Testis (tissue), 5 donors: ENCODE measurements at places on chromosomes 3 and 15.

DNA sequence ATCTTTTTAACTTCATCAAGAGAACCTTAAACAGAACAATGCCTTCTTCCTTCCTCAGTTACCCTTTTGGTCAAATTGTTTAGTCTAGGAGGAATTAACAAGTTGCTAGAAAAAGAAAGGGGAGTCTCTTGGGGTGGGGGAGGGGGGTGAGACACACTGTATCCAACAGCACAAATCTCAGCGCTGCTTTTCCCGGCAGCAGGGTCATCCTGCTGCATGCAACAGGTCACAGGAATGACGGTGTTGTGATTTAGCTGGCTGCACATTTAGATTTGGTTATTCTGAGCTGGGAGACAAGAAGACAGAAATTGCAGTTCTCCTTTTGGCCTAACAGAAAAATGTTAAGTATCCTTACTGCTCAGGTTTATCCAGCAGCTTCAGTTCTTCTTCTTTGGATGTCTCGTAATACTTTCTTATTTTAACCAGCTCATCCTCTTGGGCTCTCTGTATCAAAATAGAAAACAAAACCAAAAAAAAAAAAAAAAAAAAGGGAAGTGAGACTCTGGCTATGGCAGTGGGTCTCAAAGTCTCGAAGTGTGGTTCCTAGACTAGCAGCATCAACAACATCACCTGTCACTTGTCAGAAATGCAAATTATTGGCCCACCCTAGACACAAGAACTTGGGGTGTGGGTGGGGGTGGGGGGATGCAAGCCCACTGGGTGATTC is 190.5 kb downstream of the GREM1 start:
- DNase-seq, result no peak
- H3K4me1 ChIP-seq, result no peaks in the 10 kb centered on the region
- no peak overlapping the region for H3K4me3 ChIP-seq

DNA sequence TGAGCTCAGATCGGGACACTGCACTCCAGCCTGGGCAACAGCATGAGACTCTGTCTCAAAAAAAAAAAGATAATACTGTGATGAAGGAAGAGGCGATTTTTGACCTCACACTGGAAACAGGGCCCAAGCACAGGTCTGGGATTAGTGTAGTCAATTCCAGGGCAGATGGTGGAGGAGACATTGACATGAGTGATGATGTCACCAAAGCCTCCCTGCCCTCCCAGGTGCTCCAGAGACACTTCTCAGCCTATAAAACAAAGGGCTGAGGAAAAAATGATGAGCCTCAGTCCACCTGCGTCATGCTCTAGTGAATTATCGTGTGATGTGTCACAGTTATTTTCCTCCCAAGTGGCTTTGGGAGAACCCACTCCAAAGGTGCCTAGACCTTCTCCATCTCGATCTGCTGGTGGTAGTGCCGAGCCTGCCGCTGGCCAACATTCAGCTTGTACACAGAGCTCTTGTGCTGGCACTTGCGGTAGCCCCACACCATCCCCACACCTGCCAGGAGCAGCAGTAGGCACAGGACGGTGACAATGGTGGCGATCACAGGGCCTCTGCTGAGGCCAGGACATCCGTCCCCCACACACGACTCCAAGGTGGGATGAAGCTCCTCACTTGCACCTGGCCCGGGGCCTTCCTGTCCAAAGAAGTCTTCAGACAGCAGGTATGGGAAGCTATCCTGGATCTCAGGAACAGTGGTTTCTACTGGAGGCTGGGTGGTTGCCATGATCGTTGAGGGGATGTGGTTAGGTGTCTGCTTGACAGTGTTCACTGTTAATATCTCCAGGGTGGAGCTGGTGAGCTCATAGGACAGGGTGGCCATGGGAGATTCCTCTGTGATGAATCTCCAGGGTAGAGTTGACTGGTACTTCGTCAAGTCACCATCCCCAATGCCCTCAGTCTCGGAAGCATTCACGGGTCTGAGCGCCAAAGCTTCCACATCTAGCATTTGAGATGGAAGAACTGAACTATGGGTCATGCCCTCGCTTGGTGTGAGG is 38.8 kb downstream of the CRTAP start:
- H3K36me3 ChIP-seq, result no peaks in the 10 kb centered on the region
- no peak for DNase-seq
- H3K27ac ChIP-seq, result no peak overlapping the region
- no peak overlapping the region for H3K4me3 ChIP-seq
- H3K4me1 ChIP-seq, result no peaks in the 10 kb centered on the region

DNA sequence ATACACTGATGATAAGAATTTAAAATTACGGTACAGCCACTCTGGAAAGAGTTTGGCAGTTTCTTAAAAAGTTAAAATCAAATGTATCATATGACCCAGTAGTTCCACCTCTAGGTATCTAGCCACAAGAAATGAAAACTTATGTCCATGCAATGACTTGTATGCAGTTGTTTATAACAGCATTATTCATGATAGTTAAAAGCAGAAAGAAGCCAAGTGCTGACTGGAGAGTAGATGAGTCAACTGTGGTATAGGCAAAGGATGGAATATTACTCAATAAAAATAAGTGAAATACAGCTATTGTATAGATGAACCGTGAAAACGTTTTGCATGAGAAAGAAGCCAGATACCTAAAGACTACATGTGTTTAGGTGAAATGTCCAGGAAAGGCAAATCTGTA is 14.8 kb downstream of the GPR87 start:
- H3K4me1 ChIP-seq, result no peaks in the 10 kb centered on the region
- no peak for DNase-seq
- no peaks in the 10 kb centered on the region for H3K27me3 ChIP-seq
- H3K27ac ChIP-seq, result no peak overlapping the region
- no peaks in the 10 kb centered on the region for H3K36me3 ChIP-seq

- no peaks in the 10 kb centered on the region for H3K27me3 ChIP-seq
- H3K4me3 ChIP-seq, result no peak overlapping the region
- no peak for DNase-seq
- H3K36me3 ChIP-seq, result no peaks in the 10 kb centered on the region
- no peaks in the 10 kb centered on the region for H3K4me1 ChIP-seq
Measured at GRCh38 chr3:69130689-69131088, 8.3 kb upstream of the LMOD3 start.

DNA sequence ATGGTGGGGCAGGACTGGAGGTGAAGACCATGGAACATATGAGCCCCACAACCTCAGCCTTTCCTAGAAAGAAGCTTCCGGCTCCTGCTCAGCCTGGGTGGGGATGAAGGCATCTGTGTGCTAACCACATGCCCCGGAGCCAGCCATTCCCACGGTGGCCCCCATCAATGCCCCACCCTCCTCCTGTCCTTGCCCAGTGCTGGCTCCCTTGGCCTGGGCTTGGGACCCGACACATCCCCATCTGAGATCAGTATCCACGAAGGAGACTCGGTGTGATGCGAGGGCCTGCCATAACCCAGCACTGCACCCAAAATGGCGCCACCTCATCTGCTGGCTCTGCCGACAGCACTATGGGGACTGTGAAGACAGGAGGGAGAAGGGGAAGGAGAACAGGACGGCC is 16.5 kb upstream of the PLXND1 start:
- no peak for DNase-seq
- H3K27me3 ChIP-seq, result no peaks in the 10 kb centered on the region
- H3K36me3 ChIP-seq, result no peaks in the 10 kb centered on the region
- H3K4me3 ChIP-seq, result no peak overlapping the region

DNA sequence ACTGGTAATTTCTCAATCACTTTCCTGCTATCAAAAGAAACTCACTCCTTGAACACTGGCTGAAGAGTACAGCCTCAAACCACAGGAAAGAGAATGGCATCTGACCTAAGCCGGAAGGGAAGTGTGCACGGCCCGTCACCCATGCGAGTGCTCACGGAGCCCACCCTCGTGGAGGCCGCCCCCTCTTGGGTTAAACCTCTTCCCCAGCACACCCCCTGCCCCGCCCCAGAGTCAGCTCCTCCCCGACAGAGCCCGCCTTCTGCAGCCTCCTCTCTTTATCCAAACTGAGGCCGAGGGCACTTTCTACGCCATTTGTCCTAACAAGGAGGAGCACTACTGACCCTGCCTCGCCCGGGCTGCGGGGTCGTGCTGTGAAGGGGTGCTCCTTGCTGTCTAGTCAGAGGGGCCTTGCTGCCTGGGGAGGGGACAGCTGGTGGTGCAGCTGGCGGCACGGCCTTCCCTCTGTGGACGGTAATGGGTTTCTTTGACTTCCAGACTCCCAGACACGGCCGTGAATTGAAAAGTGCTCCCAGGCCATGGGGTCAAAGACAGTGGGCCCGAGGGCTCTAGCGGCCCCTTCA is 137.7 kb downstream of the NSMCE3 start:
- H3K4me1 ChIP-seq, result no peaks in the 10 kb centered on the region
- DNase-seq, result no peak
- H3K27me3 ChIP-seq, result no peaks in the 10 kb centered on the region

DNA sequence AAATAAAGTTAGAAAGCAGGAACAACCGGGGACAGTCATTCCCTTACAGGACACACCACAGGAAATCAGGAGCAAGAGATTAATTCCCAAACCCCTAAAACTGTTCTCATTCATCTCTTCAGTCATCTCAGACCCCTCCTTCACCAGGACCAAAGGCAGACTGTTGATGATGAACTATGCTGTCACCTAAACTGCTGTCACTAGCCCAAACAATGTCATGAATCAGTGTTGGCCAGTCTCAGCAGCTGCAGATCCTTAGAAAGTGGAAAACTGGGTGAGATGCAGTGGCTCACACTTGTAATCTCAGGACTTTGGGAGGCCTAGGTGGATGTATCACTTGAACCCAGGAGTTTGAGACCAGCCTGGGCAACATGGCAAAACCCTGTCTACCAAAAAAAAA is 909.6 kb downstream of the ROBO1 start:
- no peak overlapping the region for H3K27ac ChIP-seq
- no peak for DNase-seq
- peaks cover 4% of the 10 kb centered on the region for H3K4me1 ChIP-seq
- H3K4me3 ChIP-seq, result no peak overlapping the region
- no peaks in the 10 kb centered on the region for H3K27me3 ChIP-seq
